ENCODE measurements at places on chromosomes 1 and 21.

GRCh38 chr1:91651661-91652071, 151.0 kb downstream of the CDC7 start:
- DNase-seq = no peak

DNA sequence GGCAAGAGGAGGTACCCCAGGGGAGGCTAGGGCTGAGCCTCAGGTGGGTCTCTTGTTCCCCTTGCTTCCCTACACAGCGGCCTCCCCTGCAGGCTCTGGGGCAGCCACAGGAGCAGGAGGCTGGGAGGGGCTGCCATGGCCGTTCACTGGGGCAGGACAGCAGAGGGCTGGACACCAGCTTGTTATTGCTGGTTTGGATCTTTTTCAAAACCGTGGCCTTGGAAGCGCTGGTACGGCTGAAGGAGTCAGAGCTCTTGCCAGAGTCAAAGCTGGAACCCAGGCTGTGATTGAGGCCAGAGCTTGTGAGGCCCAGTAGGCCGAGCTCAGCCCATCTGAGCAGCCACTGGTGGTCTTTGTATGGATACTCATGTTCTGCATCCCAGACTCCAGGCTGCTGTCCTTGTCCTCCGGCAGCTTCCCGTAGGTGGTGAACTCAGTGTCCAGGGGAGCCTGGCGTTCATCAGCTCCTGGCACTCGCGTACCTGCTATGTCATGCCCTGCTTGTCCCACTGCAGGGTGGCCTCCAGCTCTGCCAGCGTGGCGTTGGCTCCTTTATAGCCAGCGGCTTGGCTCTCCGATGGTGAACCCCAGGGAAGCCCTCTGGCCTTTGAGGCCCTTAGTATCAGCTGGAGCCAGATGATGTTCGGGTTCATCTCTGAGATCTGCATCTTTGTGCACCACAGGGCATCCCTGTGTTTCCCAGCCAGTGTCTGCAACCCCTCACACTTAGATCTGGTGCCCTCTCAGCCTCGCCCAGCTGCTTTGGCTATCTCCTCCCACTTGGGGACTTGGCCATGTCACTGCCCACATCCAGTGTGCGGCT, 40.3 kb upstream of the THEM4 start:
- no peak for DNase-seq

DNA sequence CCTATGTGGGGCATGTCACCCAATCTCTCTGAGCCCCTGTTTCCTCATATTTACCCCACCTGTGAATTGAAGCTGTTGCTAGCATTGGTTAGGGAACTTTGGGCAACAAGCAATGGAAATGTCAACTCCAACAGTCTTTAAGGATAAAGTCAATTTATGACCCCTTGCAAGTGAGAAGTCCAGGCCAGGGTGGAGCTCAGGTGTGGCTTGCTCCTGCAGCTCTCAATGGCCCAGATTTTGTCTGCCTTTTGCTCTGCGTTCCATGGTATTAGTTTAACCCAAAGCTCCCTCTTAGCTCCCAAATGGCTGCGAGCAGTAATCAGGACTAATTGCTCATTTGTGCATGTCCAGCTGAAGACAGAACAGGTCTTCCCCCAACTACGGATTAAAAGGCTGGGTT, 70.4 kb upstream of the ABCG1 start:
- DNase-seq = no peak

- no peak for DNase-seq
Observed at GRCh38 chr1:161267321-161267720, 8.8 kb downstream of the PCP4L1 start.

DNA sequence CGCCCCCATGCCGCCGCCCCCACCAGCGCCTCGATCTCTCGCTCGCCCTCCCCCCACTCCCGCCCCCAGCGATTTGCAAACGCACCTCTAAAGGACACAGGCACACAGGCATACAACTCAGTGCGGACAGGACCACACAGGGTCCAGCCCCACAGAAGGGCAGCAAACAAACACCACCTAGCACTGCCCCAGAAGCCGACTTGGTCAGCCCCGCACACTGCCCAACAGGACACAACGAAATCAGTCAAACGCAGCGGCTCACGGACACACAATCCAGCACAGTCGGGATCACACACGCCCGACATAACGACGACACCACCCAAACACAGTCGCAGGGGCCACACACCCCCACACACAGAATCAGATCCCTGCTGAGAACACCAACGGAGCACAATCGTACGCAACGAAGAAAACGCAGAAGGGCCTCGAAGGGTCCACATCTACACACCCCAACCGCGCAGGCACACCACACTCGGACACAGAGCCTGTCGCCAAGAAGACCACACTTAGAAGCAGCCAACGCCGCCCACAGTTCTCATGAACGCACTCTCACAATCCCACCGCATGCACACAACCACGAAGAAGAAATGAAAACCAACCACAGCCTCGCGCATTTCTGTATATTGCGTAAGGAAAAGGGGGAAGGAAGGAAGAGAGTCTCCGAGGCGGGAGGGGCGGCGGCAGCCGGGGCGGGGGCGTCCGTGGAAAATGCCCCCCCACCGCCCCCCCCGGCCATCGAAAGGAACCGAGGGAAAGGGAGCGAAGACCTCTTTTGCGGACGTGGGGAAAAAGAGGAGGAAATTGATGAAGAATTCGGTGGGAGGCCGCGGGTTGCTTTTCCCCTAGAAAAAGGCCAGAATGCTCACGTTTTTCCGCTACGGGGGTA, 481 bp downstream of the TAL1 start:
- peak; percentile 31 for DNase-seq

DNA sequence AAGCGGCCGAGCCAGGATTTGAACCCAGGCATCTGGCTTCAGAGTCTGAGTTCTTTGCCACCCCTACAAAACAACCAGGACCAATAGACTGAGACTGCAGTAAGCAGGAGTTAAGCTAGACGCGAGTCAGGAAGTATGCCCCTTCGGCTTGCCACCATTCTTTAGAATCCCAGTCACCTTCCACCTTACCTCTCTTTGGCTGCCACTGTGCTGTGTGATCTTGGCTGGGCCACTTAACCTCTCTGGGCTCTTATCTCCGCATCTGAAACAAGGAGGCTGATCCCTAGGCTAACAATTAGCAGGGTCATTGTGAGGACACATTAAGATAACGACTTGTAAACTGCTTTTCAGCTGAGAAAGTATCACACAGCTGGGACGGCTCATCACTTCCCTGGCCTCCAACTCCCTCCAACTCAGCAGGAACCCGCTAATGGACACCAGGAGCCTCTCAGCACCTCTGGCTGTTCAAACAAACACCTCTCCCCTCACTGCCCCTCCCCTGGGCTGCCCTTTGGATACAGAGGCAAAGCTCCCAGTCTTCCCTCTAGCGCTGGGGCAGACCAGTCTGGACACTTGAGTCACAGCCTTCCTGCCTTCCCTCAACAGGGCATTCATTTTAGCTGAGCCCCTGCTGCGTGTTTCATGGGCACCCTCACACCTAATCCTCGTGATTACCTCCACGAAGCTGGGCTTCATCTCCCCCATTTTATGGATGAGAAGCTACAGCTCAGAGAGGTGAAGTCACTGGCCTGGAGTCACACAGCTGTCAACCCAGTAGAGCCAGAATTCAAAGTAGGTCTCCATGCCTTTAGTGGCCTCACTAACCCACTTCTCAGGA, 83.2 kb downstream of the CAMK2N1 start:
- no peak for DNase-seq
